ENCODE measurements at places on chromosomes 7 and 10.

GRCh38 chr10:132265890-132266496, 41.8 kb downstream of the STK32C start:
- DNase-seq: no peak

DNA sequence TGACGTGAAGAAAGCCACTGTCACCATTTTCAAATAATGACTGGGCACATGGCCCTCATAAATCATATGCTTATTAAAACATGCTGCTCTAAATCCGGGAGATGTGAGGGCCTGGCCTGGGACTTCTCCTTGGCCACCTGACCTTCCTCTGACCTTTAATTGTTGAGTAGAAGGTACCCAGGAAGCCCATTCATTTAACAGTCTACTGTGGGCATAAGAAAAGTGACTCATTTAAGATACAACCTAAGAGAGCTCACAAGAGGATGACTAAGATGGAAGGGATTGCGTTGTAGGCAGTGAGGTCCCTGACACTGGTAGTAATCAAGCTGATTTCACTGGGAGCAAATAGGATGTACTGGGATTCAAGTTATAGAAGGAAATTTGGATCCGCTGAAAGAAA, 203.4 kb upstream of the GPR26 start:
- no peak for DNase-seq

- no peak for DNase-seq
These were observed 15.3 kb downstream of the LIPA start for GRCh38 chr10:89236226-89236797.

GRCh38 chr10:19302117-19302516, 253.5 kb downstream of the MALRD1 start:
- DNase-seq: no peak

- no peak for DNase-seq
These were observed 54.5 kb downstream of the JAKMIP3 start for GRCh38 chr10:132120200-132120599.

- peak; percentile 81 for DNase-seq
These were observed 652 bp upstream of the C10orf143 start for GRCh38 chr10:130111113-130111851.

GRCh38 chr10:87715552-87716347, 56.1 kb downstream of the PAPSS2 start:
- no peak for DNase-seq

DNA sequence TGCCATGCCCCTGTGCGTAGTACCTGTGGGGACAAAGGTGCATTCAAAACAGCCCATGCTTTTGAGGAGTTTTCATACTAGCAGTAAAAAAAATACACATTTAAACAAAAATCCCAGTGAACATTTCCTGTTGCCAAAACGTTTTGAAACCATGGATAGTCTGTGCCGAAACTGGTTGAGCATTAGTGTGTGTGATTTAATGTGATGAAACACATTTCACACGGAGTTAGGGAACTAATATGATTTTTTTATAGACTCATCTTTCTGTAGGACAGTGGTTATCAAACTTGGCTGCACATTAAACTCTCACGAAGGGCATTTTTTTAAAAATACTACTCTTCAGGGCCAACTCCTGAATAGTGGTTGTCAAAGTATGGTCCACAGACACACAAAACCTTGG, 111.8 kb upstream of the CREB5 start:
- DNase-seq: no peak

- no peak for DNase-seq
These were observed 35.1 kb downstream of the RCC1L start for GRCh38 chr7:75038508-75038907.

DNA sequence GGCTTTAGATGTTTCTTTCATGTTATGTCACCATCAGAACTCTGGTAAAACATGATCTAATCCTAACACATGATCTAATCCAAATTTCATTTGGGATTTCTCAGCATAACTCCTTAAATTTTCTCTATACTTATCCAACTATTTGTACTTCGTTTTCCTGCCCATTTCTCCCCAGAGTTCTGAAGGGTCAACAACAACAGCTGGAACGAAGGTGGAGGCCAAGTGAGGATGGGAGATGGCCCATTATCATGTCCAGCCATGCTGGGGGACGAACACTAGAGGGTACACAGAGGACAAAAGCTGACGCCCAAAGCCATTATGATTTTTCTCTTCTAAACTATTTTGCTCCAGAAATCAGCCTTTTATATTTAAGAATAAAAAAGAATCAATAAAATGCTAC, 185.4 kb downstream of the DOCK4 start:
- no peak for DNase-seq

- no peak for DNase-seq
These were observed 9.5 kb upstream of the WDR11 start for GRCh38 chr10:120841522-120842189.

- DNase-seq: no peak
These were observed 16.9 kb upstream of the KIF5B start for GRCh38 chr10:32073128-32073527.

GRCh38 chr10:80515511-80515910, 22.2 kb upstream of the SH2D4B start:
- no peak for DNase-seq
